ENCODE measurements at places on chromosomes 5 and 9.
A peak's percentile ranks its signal among the peaks of the same experiment; 100 is the strongest.

GRCh38 chr5:37839407-37840052 lies at the start of gene GDNF:
Gene GDNF (minus strand): TSS chr5:37840041. CDS start chr5:37834796, 5,245 bp downstream.
- peak; percentile 74 for DNase-seq

- DNase-seq, result no peak
These were observed 843.8 kb downstream of the DTWD2 start for GRCh38 chr5:118144540-118144939.

DNA sequence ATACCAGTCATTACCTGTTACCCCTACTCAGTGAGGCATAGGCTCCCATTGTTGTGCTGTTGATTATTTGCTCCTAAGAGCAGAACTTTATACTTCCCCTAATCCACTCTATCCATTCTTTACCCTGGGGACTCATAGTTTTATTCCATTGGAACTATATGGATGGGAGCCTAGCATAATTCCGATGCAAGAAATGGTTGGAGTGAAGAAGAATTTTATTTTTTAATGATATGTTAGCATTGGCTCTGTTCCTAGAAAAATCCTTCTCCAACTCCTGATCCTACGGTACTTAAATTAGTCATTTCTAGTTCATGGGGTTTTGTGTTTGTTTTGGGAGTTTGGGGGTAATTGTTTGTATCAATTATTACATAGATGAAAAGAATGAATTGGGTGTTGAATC lies 191.5 kb downstream of the GOLPH3 start:
- no peak for DNase-seq

GRCh38 chr5:111901296-111901695 lies 144.3 kb upstream of the NREP start:
- DNase-seq, result no peak

- DNase-seq, result no peak
These were observed 45.4 kb downstream of the DMRT1 start for GRCh38 chr9:886886-887285.

- DNase-seq, result no peak
These were observed 213.7 kb downstream of the NXNL2 start for GRCh38 chr9:88748566-88749261.

DNA sequence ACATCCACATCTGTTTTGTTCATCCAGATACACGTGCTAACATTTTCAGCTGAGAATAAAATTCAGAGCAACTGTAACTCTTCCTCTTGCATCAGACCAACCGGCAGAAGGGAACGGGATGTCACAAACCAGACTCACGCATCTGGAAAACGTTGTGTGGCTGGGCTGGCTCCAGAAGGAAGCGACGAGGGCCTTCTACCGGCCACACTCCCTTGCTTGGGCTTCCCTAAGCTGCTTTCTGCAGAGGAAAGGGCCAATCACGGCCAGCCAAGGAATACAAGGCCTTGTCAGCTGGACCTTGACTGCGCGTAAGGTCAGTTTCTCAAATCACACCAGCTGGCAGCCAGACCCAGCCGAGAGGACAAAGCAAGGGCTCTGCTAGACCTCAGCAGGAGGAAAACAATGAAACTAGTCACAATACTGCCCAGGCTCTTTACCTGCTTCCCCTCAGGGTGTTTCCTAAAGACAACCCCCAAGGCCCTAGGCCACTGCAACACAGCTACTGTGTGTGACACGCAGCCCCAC lies 106.1 kb downstream of the THBS4 start:
- DNase-seq, result peak; percentile 86

DNA sequence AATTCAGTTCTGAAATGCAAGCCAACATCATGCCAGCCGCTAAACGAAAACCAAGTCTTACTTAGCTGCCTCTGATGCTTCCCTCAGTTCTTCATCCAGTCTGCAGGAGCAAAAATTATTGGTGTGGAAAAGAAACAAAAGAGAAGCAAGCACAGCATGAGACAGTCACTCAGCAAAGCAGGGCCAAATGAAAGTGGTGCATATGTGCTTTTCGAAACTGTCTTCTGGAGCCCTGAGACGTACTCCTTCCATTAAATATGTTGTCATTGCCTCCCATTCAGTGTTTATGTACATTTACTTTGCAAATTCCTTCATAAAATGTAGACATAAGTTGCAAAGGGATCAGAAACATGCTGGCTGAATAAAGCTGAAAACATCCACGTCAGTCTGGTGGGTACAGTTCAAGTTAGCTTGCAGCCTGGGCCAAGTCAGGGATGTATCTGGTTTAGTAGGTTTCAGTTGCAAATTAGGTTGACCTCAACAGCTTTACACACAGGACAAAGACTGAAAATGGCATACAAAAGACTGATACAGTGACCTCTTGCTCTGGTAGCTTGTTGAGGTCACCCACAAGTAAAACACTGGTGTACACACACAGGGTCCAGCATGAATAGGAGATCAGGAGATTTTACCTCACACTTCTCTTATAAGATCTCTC lies 139.7 kb upstream of the PCA3 start:
- no peak for DNase-seq

- DNase-seq, result no peak
These were observed 1.9 kb downstream of the EMB start for GRCh38 chr5:50439221-50439620.

GRCh38 chr5:134603059-134603458 lies 29.6 kb downstream of the SAR1B start:
- no peak for DNase-seq

GRCh38 chr5:149018909-149019443 lies 43.9 kb downstream of the SH3TC2 start:
- DNase-seq, result no peak

DNA sequence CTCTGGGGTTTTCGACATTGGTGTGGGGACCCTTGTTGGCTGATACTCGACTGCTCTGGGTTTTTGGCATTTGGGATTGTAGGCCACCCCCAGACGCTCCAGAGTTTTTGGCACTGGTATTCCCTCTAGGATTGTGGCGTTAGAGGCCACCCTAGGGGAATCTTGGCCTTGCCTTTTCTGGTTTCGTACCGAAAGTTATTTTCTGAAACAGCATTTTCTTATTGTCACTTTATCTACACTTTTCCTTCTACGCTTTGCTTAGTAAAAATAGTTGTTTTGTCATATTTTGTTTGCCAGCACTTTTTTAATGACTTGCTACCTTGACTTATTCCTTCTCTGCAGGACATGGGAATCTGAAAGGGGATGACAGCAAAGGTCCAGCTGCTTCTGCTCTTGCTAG lies 25.1 kb upstream of the CLPTM1L start:
- DNase-seq, result no peak

GRCh38 chr5:107476783-107477182 lies 194.0 kb downstream of the EFNA5 start:
- no peak for DNase-seq

- no peak for DNase-seq
These were observed 134.4 kb upstream of the IER5L start for GRCh38 chr9:129312251-129313122.

DNA sequence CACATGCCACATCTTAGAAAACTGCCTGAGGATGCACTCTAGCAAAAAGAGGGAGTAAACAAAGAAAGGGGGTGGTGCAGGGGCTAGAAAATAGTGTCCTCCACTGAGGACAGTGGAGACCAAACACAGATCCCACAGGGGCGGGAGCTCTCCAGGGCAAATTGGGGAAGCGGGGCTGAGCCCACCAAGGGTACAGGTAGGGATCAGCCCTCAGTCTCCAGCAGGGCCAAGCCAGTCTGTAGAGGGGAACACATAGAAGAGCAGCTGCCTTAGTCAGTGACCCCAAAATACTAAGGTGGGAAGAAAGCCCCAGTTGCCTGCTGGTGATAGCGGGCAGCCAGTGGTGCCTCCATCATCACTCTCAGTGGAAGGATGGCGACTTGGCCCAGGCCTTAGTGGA lies 134.0 kb downstream of the ATPSCKMT start:
- DNase-seq, result no peak

DNA sequence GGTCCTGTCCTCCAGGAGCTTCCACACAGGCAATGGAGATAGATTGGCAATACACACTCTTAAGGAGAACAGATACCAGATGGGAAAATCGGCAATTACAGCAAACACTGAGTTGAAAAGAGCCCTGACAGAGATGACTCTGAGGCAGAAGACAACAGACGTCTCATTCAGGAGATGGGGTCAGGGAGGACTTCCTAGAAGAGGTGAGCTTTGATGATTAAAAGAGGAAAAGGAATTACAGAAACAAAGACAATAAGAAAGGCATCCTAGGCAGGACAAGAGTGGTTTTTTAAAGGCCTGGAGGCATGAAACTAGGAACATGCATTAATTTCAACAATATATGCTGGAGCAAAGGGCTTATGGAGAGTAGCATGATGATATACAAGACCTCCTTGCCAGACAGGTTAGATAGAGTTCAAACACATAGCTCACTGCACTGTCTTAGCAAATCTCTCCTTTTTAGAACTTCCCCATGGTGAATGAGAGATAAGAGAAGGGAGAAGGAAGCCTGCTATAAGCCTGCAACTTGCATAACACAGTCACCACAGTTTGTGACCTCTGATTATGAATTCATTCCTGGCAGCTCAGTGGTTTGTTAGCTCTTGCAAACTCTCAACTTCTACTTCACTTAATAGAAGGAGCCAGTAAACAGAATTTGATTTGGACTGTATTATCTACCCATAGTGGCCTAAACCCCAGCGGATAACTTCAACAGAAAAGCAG lies 48.5 kb downstream of the SIL1 start:
- DNase-seq, result no peak

- DNase-seq, result no peak
These were observed 346.4 kb downstream of the ARL15 start for GRCh38 chr5:53963958-53964357.

- DNase-seq, result peak; percentile 76
These were observed 43.1 kb downstream of the TMEM174 start for GRCh38 chr5:73215891-73216610.

DNA sequence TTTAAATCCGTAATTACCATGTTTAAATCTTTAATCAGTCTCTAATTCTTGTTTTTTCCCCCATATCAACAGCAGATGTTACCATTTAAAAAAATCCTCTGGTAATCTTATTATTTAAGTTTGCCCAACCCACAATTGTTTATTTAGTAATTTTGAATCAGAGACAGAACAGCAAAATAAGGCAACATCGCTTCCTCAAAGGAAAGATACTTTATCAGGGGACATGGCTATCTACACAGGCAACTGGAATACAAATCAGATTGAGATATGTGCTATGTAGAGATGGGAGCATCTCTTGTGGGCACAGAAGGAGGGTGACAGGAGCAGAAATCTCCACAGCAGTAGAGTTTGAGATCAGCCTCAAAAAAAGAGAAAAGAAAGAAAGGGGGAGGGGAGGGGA lies 674.4 kb downstream of the SEMA5A start:
- no peak for DNase-seq

- DNase-seq, result no peak
These were observed 16.5 kb upstream of the NSMF start for GRCh38 chr9:137475666-137476065.

- DNase-seq, result no peak
These were observed 3.0 kb downstream of the GRK6 start for GRCh38 chr5:177429248-177430040.

DNA sequence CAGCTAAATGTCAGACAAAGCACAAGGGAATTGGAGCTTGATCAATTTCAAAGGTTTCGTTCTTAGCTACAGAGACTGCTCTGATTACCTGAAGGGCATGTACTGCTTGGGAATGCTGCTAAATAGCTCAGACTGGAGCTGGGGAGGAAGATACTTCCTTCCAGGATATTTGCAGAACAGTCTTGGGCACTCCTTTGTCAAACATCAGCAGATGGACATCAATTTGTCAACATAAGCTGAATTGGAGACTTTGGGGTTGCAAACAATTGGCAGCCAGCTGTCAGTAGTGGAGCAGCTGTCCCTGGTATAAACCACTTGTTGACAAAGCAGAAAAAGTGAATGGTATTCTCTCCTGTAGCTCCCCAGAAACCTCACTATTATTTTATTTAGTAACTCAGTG lies 182.0 kb downstream of the CCDC192 start:
- no peak for DNase-seq

DNA sequence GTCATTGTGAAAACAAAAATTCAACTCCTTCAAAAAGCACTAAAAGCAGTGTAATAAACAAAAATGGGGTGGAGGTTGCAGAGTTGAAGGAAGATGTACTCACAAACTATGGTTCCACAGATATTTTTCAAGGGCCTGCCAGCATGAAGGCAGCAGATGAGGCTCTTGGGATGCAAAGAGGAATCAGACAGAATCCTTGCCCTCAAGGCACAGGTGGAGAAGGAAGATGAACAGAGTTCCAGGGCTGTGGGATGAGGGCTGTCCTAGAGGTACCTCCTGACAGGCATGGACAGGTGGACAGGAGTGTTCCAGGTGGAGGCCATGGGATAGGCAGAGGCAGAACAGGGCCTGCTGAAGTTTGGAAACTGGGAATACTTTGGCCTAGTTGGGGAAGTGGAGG lies 140.5 kb upstream of the ANKH start:
- DNase-seq, result no peak

GRCh38 chr9:126451316-126451885 lies 124.8 kb downstream of the MVB12B start:
- DNase-seq, result no peak

DNA sequence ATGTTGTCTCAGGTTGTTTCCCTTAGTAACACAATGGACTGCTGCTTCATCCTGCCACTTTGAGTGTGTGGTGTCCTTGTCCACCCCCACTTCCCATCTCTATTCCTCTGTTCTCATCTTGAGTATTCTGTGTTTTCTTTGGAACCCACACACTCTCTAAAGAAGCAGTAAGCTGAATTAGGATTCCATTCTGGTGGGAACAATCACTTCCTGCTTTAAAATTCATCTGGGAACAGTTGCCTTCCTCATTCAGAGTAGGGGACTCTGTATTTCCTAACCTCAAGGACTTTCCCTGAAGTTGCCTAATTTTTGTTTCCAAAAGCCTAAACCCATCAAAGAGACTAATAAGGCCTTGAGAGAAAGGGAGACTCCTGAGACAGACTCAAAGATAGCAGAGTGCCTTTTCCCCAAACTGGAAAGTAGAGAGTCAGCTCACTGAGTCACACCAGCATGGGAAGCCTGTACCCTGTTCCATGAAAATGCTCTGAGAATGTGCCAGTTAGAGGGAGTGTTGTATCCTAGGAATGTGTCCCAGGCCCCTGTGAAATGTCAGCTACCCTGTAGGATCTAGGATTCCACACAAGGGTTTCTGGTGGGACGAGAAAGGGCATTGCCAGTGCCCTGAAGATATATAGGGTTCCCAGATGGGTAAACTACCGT lies 63.6 kb downstream of the CCDC192 start:
- DNase-seq, result no peak

- DNase-seq, result peak; percentile 87
These were observed 158.7 kb upstream of the IER5L start for GRCh38 chr9:129336601-129337331.

- DNase-seq, result no peak
These were observed 108.6 kb upstream of the CDKN2B start for GRCh38 chr9:22117511-22118384.

DNA sequence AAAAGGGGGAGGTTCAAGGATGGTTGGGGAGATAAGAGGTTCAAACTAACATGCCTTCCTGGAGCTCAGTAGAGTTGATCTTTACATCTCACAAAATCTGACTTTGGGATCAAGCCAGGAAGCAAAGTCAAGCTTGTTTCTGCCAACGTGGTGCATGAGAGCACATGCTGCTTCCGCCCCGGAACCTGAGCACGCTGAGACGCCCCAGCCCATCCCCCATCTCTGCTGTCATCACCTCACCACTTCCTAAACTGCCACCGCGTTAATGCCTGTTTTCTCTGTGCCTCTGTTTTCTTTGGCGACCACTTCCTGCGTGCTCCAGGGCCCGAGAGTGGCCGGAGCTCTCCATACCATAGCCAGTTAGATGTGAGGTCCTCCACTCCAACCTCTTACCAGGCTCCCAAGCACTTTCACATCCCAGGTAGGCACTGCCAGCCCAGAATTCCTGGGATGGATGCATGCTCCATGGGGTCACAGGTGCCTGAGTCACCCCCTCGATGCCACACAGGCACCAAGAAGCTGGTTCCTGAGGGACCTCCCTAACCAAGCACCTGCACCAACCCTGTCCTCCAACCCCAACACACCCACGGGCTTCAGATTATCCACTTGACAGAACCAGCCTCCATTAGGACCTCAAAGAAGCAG lies 31.2 kb upstream of the AFAP1L1 start:
- DNase-seq, result no peak

Measured in left hindlimb (tissue), 1 donor.